Stimulated activated CD8-positive, alpha-beta memory T cell treated with anti-CD3 and anti-CD28 coated beads, Interleukin-2, amount 100 ng/mL, for 1 hour (primary cell): ENCODE measurements at places on chromosomes 7 and 10.

- no peak for DNase-seq
Observed at GRCh38 chr10:71782917-71783490, 9.7 kb upstream of the VSIR start.

DNA sequence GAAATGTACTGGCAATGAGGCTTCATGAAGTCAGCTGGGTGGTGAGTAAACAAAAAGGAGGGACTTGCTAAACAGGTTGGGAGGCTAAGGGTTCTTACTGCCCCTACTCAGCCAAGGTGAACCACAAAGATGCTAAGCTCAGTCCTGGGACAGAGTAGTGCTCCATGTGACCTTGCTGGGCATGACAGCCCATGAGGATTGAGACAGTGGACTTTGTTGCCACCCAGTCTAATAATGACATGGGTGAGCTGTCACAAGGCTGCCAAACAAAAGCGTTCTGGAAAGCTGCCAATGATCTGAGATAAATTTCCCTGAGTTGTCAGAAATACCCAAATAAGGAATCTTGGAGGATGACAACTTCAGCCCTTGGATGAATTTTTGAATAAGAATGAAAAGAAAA lies 75.2 kb downstream of the CLEC2L start:
- no peak for DNase-seq

DNA sequence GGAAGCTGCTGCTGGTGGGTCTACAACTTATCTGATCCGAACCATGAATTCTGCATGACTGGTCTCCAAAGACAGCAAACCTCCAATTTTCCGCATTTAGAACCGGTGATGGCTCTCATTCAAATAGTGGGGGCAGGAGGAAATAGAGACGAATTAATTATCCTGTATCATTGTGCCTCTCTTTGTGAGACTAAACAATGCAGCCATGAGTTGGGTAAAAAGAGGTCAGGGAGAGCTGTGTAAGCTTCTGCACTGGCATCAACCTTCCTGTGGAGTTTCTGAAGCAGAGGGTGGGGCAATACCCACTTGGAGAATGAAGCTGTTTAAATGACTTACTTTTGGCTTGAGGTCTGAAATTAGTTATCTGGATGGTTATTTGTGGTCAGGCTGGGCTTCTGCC lies 266.4 kb downstream of the SORCS3 start:
- no peak for DNase-seq

DNA sequence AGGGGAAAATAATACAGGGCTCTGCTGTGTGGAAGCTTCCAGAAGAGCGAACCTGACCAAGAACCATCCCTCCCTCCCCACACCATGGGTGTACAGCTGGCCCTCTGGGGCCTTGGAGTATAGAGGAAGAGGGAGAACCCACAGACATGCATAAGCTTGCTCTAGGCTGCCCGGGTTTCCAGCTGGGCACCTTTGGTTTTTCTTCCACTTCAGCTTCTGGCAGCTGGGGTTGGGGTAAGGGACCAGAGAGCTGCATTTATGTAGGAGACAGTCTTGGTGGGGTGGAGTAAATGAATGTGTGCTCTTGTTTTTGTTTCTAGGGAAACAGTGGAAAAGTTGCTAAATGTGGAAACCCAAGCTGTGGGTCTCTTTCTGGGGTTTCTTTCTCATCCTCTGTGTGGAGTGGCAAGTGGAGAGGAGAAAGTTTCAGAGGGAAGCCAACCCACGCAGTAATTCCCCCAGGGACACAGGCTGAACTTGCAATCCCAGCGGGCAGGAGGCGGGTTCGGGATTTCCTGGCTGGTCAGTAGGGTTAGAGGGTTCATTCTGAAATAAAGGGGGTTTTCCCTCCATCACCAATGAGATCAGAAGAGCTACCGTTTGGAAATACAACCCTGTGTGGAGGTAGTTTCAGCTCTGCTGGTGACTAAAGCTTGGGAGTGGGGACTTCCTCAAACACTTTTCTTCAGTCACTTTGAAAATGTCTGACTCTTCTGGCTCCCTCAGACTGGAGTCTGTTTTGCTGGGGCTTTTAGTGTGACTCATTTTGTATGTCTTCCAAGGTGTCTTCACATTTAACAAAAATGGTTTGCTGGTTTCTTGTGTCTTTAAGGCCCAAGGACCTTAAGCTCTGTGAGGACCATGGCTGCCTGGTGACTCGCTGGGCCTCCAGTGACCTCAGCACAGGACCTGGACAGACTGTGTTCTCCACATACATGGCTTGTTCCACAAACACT lies 22.2 kb upstream of the SRGN start:
- no peak for DNase-seq

- no peak for DNase-seq
Observed at GRCh38 chr10:118871244-118871865, 116.6 kb upstream of the CACUL1 start.

GRCh38 chr10:48511066-48511874 lies 93.6 kb downstream of the ARHGAP22 start:
- DNase-seq, result no peak

GRCh38 chr10:24718031-24718855 lies 5.4 kb downstream of the ARHGAP21 start:
- DNase-seq, result no peak

DNA sequence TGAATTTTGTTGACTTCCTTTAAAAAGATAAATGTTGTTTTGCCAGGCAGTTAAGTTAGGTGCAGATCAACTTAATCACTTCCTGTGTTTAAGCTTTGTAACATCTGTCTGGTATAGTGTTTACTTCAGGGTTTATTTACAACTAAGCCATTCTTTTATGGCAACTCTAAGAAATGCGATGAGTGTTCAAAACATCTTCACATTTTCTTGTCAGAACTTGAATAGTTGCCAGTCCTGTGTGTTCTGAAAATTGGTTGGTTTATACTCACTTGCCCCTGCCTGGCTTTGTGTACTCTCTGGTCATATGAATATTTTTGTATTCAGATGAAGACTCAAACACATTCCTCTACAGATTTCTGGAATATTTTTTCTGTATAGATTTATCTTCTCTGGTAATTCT lies 327.2 kb downstream of the MDFIC start:
- DNase-seq, result no peak

GRCh38 chr7:26673271-26673670 lies 191.1 kb downstream of the SKAP2 start:
- no peak for DNase-seq

DNA sequence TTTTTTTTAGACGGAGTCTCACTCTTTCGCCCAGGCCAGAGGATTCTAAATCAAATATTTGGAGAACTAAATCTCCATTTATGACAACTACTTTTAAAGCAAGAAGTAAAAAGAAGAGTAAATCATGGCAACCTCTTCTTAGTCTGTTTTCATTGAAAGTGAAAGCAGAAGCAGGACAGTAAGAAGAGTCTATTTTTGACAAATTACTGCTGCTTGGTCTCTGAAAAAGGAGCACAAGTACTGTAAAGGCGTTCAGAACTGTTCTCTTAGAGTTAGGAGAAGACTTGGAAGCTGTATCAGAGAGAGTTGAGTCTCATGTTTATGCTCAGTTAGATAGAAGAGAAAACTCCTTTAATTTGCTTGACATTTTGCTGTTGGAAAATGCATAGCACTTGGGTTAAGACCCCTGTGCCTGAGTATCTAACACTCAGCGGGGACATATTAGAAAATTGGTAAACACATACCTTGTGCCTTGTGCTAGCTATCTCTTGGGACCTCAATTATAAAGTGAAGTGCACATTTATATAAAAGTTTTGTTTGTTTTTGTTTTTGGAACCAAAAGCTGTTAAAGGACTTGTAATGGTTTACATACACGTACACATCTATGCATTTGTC lies 433.0 kb downstream of the ANKRD7 start:
- DNase-seq, result no peak

GRCh38 chr7:25846722-25847121 lies 305.3 kb upstream of the NFE2L3 start:
- DNase-seq, result no peak

- DNase-seq, result no peak
Observed at GRCh38 chr7:137591421-137591837, 247.9 kb upstream of the PTN start.

DNA sequence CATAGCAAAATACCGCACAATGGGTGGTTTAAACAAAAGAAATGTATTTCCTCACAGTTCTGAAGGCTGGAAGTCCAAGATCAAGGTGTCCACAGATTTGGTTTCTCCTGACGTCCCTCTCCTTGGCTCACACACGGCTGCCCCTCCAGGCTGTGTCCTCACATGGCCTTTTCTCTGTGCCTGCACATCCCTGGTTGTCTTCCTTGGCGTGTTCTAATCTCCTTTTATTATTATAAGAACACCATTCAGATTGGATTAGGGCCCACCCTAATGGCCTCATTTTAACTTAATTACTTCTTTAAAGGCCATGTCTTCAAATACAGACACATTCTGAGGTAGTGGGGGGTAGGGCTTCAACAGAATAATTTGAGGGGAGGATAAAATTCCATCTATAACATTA lies 87.9 kb downstream of the FZD1 start:
- no peak for DNase-seq

GRCh38 chr10:107616031-107616430 lies 451.5 kb upstream of the SORCS1 start:
- no peak for DNase-seq

- no peak for DNase-seq
Observed at GRCh38 chr10:47310090-47310505, 10.1 kb downstream of the GDF10 start.

DNA sequence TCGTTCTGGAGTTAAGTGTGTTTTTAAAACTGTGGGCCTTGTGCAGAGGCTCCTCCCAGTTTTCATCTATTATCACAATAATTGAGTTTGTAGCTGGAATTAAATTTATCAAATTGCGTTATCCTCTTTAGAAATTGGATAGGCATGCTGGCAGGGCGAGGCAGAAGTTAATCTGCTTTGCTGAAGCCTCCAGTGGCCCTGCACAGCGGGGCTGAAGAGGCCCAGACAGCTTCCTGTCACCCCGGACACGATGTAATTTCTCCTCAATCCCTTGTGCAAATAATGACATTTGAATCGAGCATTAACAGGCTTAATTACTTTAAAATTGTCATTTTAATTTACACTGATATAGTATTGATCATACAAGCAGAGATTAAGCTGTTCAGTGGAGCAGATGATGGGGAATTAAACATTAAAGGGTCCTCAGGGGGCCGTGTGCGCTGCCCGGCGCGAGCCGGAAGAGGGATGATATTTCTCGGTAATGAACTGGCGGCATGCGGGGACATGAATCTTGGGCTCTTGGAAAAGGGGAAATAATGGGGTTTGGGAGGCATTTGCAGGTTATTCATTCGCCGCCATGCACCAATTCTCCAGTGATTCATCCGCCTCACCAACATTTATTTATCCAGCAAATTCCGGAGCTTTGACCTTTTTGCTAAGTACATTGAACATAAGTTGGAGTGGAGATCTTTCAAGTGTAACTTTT lies 118.5 kb downstream of the NKX6-2 start:
- no peak for DNase-seq

DNA sequence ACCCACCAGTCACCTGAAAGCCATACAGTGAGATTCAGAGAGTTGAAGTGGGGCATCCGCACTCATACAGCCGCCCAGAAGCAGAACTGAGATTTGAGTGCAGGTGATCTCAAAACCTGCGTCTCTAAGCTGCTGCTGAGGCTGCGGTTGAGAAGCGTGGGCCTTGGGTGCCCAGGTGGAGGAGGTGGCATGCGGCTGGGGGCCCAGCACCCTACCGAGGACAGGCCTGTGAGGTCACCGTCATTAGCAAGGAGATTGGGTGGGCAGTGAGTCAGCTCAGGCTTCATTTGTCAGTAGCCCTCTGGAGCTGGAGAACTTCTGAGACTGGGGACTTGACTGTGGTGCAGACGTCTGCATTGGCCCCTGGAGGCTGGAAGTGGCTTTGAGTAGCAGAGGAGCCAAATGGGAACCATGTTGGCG lies 29.8 kb downstream of the ZMIZ1 start:
- DNase-seq, result no peak
